ENCODE measurements at places on chromosomes 6 and 20.

GRCh38 chr20:43680981-43681380 is 14.1 kb downstream of the MYBL2 start:
- no peak for DNase-seq

GRCh38 chr6:74749211-74750147 is 456.4 kb downstream of the COL12A1 start:
- no peak for DNase-seq

DNA sequence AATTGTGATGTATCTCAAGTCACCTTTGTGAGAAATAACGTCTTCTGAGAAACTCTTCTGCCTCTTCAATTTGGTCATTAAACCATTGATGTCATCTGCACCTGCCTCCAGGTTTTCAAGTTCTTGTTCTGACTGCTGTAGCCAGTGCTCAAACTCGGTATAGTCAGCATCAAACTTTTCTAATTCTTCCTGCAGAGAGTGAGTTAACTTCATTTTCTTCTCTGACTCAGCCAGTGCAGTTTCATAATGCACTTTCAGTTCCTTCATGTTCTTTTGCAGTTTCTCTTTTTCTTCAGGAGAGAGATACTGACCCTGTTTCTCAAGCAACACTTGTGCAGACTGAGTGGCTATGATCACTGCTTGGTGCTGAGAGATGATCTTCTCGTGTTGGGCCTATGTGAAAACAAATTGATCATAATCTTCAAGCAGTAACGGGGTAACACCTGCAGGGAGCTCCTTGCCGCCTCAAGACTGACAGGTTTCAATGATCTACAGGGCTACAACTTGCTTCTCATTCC is 48.8 kb downstream of the DST start:
- peak; percentile 5 for DNase-seq

- DNase-seq, result no peak
Measured at GRCh38 chr20:51930775-51931174, 128.5 kb upstream of the SALL4 start.

DNA sequence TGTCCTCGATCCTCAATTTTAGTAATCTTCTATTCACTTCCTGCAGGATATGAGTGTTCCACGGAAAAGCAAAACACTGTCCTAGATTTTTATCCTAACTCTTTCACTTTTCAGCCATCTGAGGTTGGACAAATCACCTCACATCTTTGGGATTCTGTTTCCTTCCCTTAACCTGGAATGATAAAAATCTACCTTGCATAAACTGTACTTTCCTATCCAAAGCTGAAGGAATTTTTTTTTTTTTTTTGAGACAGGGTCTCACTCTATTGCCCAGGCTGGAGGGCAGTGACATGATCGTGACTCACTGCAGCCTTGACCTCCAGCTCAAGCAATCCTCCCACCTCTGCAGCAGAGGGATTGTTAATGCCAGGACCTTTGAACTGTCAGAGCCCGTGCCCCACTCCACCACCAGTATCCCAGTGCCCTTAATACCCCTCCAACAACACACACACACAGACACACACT is 20.5 kb downstream of the CAPN11 start:
- DNase-seq, result no peak

GRCh38 chr6:40909811-40910210 is 129.2 kb downstream of the UNC5CL start:
- DNase-seq, result no peak

DNA sequence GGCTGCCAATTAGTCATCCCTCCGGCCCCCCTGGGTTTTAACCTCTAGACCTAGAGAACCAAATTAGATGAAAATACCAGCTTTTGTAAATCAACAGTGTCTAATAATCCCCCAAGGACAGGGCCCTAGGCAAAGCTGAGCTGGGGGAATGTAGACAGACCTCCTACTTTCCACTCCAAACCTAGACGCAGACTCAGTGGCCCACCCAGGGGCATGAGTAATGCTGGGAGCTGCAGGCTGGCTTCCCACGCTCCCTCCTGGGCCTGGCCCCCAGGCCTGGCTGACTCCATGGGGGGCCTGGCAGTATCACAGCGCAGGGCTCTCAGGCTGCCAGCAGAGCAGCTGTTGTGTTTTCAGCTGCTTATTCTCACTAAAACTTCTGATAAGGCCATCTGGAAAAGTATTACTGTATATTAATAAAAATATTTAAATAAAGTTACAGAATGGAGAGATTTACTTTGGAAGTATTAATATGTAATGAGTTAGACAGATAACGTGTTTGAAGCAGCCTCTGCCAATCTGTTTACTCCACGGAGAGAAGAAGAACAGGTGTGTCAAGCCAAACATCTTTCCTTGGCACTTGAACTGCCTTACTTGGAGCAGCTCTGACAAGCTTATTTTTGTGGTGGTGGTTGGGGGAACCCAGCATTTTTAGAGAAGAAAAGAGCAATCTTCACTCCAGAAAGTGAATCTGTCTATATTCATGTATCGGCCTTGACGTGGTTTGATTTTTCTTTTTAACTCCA is 144.0 kb upstream of the AGPAT4 start:
- DNase-seq, result no peak

DNA sequence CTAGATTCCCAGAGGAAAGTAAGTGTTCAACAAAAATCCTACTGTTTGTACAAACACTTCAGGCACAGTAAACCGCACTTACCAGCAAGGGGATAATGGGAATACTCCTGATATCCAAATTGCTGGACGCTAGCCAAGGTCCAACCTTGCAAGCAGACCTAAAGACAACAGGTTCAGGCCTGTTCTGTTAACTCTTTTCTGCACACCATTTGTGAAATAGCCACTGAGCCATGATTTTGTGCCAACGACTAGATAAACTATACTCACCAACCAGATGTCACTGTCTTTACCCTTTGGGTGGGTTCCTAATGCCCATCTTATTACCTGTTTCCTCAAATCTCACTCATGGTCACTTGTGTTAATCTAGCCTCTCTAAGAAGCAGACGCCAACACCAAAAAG is 43.5 kb downstream of the GOPC start:
- no peak for DNase-seq

DNA sequence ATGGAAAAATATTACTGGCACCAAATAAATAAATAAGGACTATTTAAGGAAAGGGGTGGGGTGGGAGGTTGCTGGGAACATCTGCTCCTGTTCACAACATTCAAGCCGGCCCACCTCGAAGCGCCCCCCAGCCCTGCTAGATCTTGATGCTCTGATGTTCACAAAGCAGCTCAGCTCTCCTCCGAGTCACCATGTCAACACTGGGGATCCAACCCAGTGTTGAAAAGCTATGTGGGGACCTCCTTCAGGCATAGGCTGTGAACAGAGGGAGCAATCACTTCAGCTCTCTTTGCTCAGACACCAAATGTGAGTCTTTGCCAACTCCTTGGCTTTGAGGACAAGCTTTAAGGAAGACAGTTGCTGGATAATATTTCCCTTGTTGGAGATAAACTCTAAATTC is 176.8 kb upstream of the NT5E start:
- no peak for DNase-seq

- no peak for DNase-seq
Measured at GRCh38 chr20:59019217-59019616, at the start of gene TUBB1. TSS of gene TUBB1 (plus strand) at chr20:59019429. CDS start at chr20:59019523, 94 bp downstream.

GRCh38 chr20:47664744-47665143 is 120.5 kb downstream of the SULF2 start:
- DNase-seq, result no peak
